ENCODE measurements at places on chromosomes 5 and 9.

DNA sequence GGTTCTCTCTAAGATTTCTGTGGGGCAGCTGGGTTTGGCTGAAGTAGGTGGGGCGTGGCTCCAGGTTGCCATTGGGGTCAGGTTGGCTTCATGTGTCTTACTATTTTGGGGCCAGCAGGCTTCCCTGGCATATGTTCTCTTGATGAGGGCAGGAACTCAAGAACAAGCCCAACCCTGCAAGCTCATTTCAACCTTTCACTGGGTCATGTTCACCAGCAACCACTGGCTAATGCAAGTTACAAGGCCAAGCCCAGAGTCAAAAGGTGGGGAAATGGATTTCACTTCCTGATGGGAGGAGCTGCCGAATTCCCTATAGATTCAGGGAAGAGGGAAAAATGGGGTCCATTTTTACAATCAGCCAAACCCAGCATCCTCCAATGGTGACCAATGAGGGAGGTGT, 34.0 kb upstream of the HAND1 start:
- DNase-seq, result no peak

GRCh38 chr5:59393585-59394420, 499.7 kb downstream of the PDE4D start:
- no peak for DNase-seq

GRCh38 chr5:142807372-142807911, 37.3 kb downstream of the ARHGAP26 start:
- DNase-seq, result no peak

- DNase-seq, result peak; percentile 45
Measured at GRCh38 chr5:176474476-176474875, 26.3 kb downstream of the FAF2 start.

- no peak for DNase-seq
Measured at GRCh38 chr9:93319992-93320500, 131.4 kb upstream of the FAM120A start.

GRCh38 chr9:94869415-94869843, 142.9 kb downstream of the AOPEP start:
- no peak for DNase-seq

GRCh38 chr9:35717132-35717870, 14.7 kb downstream of the TLN1 start:
- DNase-seq, result no peak

- no peak for DNase-seq
Measured at GRCh38 chr5:97876272-97876671, 693.2 kb upstream of the RIOK2 start.

DNA sequence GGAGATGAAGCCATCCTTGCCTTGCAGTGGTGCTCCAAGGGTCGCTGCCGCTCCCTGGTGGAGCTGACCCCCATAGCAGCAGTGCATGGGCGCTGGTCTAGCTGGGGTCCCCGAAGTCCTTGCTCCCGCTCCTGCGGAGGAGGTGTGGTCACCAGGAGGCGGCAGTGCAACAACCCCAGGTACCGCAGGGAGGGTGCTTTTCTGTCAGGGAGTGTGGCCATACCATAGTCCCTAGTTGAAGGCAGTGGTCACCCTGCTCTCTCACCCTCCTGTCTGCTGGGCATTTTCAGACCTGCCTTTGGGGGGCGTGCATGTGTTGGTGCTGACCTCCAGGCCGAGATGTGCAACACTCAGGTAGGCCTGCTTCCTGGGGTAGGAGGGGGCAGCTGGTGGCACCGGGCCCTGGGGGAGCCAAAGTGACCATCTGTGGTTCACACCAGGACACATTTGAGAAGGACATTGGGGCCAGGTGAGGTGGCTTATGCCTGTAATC, 11.2 kb downstream of the ADAMTS13 start:
- no peak for DNase-seq

DNA sequence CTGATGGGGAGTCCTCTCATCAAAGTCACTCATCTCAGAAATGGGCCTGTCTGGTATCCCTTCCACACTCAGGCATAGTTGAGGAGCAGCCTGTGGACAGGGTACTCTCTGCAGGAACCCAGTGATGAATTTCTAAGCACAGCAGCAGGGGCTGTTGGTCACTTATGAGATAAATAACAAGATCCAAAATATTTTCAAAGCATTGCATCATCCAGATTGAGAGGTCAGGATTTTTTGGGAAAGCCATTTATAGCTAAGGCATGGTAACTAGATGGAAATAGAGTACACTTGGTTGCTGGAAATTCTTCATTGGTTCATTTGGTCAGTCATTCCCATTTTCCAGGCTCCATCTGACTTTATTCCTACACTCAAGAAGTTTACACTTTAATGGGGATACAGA, 246.8 kb upstream of the RAI14 start:
- DNase-seq, result no peak

DNA sequence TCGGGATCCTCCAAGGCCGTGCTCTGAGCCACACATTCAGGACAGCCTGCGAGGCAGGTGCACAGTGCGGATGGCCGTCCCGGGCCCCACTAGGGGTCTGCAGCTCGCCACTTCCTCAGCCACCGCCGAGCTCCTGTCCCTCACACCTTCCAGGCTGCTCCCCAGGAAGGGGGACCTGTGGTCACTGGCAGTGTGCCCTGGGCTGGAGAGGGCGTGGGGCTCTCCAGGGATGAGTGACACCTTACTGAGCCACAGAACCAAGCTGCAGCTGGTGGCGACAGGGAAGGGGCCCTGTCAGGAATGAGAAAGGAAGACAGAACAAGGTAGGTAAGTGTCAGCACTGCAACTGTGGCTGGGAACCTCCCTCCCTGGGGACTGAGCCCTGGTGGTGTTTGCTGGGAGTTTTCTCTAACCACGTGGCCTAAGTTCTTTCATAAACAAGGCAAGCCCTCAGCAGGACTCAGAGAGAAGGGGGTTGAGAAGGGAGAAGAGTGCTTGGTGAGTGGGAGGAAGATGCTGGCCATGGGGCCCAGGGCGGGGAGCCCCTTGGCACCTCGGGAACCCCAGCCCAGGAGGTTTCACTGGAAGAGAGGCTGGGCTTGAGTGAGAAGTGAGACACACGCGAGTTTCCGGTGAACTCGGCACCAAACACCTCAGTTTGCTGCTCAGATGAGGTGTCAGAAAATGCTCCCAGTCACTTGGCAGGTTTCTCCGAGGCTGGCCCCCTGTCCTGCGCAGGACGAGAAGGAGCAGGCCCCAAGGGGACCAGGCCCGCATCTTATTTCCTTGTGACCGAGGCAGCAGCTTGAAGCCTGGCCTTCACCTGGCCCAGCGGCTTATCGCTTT, 5.2 kb downstream of the IL13 start:
- DNase-seq, result no peak

DNA sequence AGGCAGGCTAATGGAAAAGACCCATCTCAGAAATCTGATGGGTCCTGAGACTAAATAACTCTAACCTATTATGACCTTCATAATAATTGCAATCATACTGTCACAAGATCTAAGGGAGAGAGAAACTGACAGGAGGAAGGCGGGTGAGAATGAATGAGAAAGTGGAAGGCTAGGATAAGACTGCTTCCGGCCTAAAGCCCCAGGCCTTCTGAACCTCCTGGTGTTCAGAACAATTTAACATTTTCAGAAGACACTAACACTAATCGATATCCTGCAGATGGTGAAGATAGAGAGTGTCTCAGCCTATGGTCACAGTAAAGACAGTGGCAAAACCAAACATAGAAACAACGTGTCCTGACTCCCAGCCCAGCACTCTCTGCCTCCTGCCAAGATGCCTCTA, 1.2 kb downstream of the RPS14 start:
- no peak for DNase-seq

- no peak for DNase-seq
Measured at GRCh38 chr9:4116723-4117460, 183.0 kb downstream of the GLIS3 start.

DNA sequence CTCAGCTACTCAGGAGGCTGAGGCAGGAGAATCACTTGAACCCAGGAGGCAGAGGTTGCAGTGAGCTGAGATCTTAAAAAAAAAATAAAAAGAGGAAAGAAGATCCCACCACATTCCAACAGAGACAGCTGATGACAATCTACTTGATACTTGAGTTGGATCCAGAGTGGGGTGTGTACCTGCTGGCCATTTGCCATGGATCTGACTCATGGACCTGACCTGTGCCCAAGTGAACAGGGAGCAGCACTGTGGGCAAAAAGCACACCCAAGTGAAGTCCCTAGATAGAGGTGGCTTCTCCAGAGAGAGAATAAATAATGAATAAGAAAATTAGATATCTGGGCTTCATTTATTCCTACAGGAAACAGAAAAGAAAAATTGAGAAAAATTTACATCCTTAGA, 81.2 kb upstream of the MIER3 start:
- DNase-seq, result no peak

DNA sequence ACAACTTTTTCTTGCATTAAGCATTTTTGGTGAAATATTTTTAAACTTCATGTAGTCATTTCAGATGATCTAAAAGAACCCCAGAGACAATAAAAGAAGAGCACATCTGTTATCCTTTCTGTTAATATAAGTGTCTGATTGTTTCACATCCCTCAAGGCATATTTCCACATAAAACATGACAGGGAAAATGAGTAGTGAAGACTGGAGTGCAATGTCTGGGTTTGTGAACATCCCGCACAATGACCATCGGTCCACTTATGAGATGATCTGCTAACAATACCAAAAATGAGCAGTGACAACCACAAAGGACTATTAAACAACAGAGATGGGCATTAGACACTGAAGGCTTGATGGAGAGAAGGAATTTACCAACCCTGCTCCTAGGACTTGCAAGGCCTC, 209.1 kb downstream of the NR2F1-AS1 start:
- no peak for DNase-seq

GRCh38 chr9:14140096-14140697, 173.7 kb downstream of the NFIB start:
- no peak for DNase-seq

DNA sequence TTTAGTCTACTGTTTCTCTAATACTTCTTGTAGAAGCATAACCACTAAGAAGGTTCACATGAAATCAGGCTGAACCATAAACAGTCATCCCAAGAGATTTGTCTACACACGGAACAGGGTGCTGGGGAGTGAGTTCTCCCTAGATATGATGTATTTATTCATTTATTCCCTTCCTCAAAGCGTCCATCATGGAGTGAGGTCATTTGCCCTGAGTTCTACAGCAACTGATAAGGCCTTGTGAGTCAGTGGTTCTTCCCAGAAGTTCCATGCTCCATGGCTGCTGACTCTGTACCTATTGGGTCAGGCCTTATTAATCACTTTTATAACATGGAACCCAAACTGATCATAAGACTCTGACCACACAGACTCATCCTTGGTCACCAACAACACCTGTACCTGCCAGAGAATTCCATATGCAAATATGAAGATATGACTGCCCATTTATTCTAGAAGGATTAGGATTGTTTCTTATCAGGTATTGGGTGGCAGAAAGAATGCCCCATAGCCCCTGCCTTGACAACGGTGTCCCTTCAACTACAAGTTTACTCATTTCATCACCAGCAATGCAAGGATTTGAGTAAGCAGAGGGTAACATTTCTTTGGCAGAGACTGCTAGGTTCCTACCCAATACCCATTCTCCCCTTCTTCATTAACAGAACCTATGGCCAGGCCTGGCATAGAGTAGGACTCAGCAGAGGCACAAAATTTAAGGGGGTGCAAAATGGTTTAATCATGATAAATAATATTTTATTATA, 118.1 kb downstream of the LHFPL2 start:
- DNase-seq, result no peak

DNA sequence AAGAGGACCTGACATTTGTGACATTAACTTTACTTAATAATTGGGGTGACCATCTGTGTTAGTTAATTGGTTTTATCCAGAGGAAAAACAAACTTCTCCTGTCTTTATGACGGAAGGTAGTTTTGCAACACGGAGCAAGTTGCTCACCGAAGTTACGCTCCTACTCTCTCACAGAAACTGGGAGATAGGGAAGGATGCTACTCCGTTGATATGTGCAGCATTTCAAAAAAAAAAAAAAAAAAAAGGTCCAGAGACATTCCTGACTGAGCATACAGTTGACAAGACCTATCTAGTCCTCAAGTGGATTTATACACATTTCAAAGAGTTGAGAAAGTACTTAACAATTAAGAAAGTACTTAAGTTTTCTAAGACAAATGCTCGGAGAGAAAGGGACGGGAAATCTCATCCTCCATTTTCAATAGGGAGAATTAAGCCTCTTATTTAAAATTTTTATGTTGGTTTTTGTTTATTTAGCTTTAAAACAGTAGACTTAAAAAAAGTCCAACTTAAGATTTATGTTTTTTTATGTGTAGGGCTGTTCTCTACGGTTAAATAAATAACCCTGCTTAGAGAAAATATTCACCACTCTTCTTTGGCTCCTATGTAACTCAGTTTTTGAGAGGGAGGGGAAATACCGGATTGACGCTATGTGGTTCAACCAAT, 455 bp upstream of the FER start:
- no peak for DNase-seq

DNA sequence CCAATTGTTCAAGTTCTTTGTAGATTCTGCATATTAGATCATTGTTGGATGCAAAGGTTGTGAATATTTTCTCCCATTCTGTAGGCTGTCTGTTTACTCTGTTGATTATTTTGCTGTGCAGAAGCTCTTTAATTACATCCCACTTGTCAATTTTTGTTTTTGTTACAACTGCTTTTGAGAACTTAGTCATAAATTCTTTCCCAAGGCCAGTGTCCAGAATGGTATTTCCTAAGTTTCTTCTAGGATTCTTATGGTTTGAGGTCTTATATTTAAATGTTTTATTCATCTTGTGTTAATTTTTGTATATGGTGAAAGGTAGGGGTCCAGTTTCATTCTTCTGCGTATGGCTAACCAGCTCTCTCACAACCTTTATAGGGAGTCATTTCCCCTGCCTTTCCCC, 116.5 kb downstream of the CPLANE1 start:
- DNase-seq, result no peak

DNA sequence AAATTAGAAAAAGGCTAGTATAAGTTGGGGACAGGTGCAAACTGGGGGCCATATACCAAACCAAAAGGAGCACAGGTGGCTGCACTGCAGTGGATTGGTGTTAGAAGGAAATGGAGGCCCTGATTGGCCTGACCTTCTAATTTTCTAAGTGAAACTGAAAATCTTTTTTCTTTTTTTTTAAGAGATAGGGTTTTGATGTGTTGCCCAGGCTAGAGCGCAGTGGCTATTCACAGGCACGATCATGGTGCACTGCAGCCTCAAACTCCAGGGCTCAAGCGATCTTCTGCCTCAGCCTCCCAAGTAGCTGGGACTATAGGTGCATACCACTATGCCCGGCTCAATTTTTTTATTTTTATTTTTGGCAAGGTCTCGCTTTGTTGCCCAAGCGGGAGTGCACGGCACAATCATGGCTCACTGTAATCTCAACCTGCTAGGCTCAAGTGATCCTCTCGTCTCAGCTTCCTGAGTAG, 9.8 kb upstream of the CCDC69 start:
- no peak for DNase-seq

- DNase-seq, result no peak
Measured at GRCh38 chr5:133843911-133844310, 124.5 kb downstream of the C5orf15 start.

- DNase-seq, result no peak
Measured at GRCh38 chr5:147671365-147671764, 111.2 kb downstream of the JAKMIP2 start.

Data from NCI-H526 treated with DMSO at 0.1 percent for 48 hours (cell line).